GM12864 (cell line): ENCODE measurements at places on chromosomes 5 and 9.

DNA sequence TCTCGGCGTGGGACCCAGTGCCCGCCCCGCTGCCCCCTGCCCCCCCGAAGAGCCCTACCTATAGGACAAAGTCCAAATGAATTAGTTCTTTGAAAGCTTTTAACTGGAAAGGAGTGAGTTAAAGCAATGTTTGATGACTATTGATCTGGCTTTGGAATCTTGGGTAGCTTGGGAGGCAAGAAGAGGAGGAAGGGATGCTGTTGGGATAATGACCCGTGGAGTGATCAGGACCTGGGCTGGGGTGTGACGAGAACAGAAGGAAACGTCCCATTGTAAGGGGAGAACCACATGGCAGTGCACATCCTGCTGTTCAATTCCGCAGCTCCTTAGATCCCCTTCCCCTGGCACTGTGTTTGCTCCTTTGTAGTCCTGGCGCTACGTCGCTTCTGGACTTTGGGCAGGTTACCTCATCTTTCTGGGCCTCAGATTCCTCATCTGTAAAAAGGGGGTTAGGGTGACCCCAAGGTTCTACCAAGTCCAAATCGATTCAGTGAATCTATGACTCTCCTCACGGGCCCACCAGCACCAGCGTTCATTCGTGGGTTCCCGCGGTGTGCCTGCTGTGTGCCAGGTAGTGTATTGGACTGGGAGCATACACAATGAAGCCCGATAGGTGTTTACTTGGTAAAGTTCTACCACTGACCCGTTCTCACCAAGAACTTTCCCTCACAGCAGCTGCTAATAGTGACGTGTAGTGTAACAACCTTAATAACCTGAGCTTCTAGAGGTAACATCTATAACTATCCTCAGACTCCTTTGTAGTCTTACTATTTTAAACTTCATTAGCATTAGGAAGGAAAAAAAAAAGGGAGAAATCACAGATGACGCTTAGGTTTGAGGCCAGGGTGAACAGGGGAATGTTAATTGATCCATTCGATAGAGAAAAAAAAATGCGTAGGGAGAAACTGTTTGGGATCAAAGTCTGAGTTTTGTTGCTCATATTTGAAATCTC lies 1.1 kb upstream of the NADK2 start:
- DNase-seq, result no peak

DNA sequence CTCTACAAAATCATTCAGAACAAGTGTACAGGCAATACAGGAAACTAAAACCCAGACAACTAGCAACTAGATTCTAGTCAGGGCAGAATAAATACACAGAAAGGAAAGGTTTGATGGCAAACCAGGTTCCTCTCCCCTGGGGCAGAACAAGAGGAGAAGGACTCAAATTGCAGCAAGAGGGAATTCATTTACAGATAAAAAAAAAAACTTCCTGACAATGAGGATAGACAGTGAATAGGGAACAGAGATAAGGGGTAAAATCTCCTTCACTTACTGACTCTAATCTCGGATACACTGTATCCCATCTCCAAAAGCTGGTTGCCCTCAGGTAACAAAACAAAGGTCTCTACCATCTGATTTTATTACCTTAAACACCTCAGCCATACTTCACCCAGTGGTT lies 244.0 kb downstream of the SEC61B start:
- no peak for DNase-seq

- DNase-seq, result no peak
Observed at GRCh38 chr5:55691265-55692105, 20.6 kb downstream of the SLC38A9 start.

DNA sequence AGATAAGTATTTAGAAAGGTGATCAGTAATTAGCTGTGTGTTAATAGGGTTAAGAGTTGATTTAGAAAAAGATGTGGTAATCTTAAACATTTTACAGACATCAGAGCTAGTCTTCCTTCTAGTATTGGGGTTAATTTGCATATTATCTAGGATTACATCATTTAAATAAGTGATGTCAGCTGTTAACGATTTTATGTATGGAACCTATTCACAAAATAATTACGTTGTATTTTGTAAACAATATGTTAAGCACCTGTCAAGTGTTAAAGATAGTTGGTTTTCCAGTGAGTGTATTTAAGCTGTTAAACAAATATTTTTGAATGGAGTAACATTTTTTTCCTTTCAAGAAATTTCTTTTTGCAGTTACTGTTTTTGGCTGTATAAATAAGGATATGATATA lies 2.2 kb downstream of the DCP2 start:
- DNase-seq, result no peak

DNA sequence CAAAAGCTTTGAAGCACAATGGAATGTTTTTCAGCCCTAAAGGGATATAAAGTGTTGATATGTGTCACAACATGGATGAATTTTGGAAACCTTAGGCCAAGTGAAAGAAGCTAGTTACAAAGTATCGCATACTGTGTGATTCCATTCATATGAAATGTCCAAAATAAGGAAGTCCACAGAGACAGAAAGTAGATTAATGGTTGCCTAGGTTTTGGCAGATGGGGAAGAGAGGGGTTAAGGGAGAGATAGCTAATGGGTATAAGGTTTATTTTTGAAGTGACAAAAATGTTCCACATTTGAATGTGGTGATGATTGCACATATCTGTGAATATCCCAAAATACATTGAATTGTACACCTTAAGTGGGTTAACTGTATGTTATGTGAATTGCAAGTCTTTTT lies 57.5 kb upstream of the MCCC2 start:
- DNase-seq, result no peak

GRCh38 chr9:4902135-4902475 lies 83.0 kb upstream of the JAK2 start:
- no peak for DNase-seq

- no peak for DNase-seq
Observed at GRCh38 chr5:157516006-157516405, 56.0 kb downstream of the NIPAL4 start.

- DNase-seq, result no peak
Observed at GRCh38 chr5:160496334-160496733, 74.7 kb downstream of the PTTG1 start.

- no peak for DNase-seq
Observed at GRCh38 chr9:136965771-136966484, 11.4 kb upstream of the PTGDS start.

GRCh38 chr5:137195483-137195882 lies 303.6 kb downstream of the SPOCK1 start:
- DNase-seq, result no peak

DNA sequence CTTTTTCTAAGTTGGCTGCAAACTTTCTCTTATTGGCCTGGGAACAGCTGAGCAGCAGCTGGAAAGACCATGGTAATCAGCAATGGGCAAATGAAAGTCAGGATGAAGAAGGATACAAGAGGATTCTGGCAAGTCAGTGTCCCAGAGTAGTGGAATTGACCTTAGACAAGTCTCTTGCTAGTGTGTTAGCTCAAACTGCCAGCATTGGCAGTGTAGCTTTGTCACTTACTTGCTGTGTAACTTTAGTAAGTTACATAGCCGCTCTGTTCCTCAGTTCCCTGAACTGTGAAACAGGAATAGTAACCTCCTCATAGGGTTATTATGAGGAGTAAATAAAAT lies 3.6 kb downstream of the ALDH1A1 start:
- no peak for DNase-seq

DNA sequence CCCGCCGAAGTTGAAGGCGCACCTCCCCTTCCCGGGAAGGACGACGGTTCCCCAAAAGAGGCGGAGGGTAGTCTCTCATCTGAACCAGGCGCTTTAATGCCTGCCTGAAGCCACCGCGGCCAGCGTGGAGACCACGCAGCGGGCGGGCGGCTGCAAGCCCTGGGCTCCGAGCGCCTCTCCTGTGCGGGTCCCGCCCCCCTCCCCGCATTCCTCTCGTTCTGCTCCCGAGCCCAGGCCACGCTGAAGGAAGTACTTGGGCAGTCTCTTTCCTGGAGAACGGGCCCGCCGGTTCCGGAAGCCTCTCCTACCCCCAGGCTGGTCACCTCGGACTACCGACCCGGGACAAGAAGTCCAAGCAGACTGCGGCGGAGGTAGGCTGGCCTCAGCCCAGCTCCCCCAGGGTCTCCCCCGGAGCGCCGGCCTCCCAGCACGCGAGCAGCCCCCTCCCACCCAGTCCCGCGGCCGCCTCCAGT lies 571 bp downstream of the PPIC start:
- DNase-seq, result no peak

DNA sequence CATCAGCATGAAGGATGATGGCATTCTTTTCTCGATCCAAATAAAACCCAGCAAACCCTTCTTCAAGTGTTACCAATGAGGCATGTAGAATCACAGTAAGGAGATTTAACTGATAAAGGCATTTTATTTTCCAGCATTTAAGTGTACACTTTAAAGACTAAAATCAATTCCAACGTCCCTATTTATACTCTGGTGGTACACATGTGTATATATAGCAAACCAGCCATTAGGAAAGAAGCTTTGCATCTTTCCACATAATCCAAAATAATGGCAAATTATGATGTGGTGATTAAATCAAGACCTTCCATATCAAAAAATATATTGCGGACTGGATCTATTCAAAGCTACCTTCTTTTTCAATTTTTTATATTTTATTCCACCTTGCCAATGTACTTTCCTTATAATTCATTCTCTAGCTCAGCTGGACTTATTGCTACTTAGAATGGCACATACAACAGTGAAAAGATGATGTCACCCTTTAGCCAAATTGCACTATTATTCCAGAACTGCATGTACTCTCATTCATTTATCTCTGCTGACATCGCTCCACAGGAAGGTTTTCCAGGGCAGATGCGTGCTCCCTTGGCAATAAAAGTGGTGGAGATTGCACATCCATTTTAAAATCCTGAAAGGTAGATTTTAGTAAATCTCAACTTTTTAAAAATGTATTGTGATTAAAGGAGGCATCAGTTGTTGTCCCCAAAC lies 63.3 kb upstream of the SLC30A5 start:
- DNase-seq, result no peak

DNA sequence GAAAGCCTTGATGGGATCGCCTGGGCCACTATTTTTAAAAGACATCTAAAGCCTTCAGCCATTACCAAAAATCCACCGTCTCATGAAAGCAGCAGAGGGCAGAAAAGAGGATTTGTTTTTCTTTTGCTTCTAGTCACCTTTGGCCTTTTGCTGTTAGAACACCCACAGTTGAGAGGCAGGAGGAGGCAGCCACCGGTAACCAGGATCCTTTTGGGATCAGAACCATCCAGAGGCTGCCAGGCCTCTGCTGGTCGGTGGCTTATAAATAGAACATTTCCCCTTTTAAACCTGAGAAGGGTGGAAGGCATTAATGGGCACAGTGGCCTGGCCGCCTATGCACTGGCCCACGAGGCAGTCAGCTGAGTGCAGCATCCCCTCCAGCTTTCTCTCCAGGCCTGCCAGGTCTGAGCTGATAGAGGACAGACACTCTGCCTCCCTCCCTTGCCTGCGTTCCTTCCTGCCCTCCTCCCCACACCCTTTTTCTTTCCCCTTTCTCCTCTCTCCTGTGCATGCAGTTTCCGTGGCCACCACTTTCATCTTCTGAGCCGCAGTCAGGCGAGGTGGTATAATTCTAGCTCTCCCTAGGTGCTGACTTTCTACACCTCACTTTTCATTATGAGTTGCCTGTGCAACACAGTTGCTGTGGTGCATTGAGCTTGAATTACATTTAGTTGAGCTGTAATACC lies 253.4 kb downstream of the ARHGAP26 start:
- DNase-seq, result peak; percentile 71

- DNase-seq, result no peak
Observed at GRCh38 chr9:126704157-126704891, 90.6 kb downstream of the LMX1B start.

DNA sequence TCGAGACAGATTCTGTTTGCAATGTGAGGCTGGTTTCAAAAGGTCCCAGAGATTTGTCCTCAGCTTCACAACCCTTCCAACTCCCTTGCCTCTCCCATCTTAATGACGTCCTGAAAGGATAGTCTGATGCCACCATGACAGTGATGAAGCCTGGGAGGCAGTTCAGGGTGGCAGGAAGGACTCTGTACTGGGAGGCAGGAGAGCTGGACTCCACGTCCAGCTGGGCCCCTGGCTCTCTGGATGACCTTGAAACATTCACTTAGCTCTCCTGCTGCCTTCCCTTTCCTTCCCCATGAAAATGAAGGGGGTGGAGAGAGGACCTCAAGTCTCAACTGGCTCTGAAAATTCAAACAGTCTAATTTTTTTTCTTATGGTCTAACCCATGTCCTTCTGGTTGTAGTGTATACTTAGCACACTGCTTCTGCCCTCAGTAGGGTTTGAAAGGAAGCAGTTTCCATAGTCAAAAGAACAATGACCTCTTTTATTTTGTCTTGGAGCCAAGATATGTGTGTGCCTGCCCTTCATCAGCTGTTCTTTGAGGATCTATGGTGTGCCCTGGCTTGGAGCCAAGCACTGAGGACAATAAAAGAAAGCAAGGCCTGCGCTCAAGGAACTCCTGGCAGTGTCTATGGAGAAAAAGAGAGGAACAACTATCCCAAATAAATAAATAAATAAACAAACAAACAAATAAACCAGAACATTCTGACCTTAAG lies 188.3 kb downstream of the GRIA1 start:
- DNase-seq, result no peak

DNA sequence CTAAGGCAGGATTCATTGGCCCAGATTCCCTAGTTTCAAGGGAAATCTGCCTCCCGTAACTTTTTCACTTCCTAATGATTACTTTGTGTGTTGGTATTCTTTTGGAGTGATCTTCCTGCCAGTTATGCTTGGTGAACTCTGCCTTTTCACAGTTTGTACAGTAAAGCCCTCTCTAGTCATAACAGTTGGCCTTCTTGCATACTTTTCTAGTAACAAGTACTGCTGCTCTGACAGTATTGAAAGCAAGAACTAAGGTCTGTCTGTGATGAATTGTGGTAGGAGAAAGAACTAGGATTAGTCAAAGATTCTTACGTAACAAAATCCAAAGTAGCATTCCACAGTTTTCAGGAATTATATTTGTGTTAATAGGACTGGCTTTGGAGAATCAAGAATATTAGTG lies 1457.2 kb upstream of the WWC1 start:
- DNase-seq, result no peak

DNA sequence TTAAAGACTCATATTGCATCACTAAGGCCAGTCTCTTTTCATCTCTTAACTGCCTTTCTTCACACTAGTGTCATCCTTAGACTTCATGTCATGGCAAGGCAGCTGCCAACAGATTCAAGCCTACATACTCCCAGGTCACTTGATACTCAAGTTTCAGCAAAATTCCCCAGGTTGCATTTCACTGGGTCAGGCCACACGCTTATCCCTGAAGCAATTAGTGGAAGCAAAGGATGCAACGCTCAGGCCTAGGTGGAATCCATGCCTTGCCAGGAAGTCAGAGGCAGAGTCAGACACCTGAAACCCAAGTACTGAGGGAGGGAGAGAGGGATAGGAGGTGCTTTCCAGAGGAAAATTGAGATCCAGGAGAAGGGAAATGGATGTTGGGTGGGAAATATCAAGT lies 28.9 kb downstream of the YIPF5 start:
- DNase-seq, result no peak

- no peak for DNase-seq
Observed at GRCh38 chr5:102823441-102823874, 68.4 kb downstream of the PAM start.

DNA sequence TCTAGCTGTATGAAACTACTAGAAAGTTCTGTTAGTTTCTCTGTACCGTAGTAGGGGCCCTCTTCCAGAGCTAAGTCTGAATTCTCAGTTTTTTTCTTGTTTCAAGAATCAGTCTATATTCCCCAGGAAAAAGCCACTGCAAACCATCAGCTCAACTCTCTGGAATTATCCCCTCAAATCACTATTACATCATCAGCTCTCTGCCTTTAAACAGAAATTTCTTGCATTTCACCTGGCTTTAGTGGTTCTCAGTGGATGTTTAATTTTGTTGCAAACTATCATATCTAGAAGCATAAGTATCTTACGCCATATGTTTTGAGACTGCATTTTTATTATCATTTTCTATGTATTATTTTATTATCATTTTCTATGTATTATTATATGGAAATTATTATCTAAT lies 55.2 kb upstream of the PPP2CA start:
- no peak for DNase-seq
